ENCODE measurements at places on chromosomes 5 and 9.

- no peak for DNase-seq
These were observed 277.4 kb downstream of the KIF4B start for GRCh38 chr5:155290937-155291336.

DNA sequence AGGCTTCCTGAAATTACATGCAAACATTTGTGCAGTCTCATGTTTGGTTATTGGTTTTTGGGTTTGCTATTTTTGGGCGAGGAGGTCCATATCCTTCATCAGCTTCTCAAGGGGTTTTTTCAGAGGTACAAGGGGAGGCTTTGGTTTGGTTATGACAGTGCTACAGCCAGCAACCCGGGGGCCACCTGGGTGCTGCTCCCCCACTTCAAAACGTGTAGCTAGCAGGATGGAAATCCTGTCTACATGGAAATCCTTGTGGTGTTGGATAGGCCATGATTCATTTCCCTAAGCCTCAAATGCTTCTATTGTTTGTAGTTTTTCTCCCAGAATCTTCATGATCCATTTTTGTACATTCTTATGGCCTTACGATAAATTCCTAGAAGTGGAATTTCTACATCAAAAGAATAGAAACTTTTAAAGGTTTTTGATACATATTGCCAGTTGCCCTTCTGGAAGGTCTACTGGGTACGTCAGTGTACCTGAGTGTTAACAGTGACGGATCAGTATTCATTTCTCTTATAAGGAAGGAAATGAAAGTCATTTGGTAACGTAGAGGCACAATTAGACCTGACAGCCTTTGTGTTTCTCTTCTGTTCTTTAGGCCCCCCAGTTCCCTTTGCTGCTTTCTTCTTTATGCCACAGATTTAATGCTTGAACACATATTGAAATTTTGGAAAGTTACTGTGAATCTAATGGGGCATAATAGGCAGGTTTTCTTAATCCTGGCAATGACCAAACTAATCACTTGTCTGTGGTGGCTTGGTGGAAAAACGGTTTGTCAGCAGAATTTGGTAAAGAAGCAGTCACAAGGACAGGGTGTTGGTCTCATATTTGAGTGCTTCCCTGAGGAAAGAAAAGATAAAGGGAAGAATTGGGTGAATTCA lies 69.7 kb upstream of the ABL1 start:
- no peak for DNase-seq

DNA sequence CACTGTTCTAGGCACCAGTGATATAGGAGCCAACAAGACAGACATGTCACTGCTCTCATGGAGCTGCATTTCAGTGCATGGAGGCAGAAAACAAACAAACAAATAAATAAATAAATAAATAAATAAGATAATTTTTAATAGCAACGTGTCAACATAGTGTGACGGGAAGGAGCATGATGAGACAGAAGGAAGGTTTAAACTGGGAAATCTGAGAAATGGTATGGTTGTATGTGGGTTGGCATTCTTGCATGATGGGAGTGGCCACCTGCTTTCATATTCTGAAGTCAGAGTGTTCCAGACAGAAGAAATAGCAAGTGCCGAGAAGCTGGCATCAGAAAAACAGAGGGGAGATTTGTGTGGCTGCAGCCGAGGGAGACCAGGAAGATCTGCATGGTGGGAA lies at the start of gene PCA3:
PCA3 (plus strand) TSS at position 301 of the 400 bp plus-strand sequence.
- DNase-seq = no peak

- no peak for DNase-seq
These were observed 3.4 kb upstream of the RNF183 start for GRCh38 chr9:113306566-113306965.

DNA sequence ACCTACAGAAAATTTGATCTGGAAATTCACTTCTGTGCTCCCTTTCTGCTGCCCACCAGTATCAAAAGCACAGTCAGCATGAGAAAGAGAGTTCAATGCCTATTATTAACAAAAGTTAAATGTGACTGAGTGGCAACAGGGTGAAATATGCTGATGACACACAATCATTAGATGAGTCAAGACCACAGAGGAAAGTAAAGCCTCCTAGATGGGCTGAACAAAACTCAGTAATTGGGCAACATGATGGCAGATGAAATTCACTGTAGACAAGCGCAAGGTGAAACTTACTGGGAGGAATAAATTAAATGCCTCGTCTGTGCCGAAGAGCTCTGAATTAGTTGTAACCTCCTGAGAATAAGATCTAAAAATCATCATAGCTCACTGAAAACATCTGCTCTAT lies 752.8 kb downstream of the IRX1 start:
- DNase-seq = no peak

GRCh38 chr5:108801301-108801700 lies 53.6 kb downstream of the FER start:
- no peak for DNase-seq

- no peak for DNase-seq
These were observed 354.1 kb downstream of the PLK2 start for GRCh38 chr5:58105836-58106235.

DNA sequence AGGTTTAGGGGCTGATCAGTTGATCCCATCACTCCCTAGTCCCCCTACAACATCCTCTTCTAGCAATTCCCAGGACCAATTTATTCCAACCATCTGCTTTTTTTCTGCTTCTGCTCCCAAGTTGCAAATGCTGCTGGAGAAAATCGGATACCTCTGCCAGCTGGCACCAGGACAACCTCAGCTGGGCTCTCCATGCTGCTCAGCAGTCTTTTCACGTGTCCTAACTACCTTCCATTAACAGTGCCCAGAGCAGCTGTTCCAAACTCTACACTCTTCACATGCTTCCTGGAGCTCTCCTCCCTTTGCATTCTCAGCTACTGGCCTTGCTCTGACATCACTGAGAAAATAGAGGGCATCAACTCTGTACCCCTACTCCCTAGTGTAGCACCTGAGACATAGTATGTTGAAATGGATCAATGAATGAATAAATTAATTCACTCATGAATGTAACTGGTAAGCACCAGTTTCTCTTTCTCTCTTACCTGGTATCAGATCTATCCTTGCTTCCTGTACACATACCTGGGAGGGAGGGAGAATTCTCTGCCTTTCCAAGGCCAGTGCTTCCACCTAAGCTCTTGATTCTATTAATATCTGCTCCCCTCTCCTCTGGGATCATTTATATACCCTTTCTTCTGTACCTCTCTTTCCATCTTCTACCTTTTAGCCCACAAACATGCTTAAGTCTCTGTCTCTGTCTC lies 191.0 kb downstream of the RAB3C start:
- no peak for DNase-seq

DNA sequence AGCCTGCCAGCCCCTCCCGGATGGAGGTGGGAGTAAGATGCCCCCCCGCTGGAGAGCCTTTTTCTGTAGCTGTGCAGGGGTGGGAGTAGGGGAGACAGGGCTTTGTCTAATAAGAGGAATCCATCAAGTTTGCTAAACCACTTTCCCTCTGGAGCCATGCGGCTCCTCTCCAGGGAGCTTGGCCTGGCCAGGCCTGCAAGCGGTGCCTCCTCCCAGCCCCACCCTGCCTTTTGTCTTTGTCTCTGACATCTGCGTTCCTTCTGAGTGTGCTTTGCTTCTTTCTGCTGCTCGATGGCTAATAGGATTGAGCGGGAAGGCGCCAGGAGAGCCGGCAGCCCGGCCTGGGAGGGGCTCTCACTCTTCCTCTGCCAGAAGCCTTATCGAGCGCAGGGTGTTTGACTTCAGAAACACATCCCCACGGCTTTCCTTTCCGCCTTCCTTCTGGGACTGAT lies 26.7 kb upstream of the FCN1 start:
- DNase-seq = no peak
